Occipital lobe (tissue), 3 donors: ENCODE measurements at places on chromosomes 7 and 10. TPM values are rescaled to one million over a fixed set of nuclear protein-coding genes. Genes with fewer than 3 reads are reported as not detected.

A1CF gene
- not detected for total RNA-seq

LLCFC1 gene
- not detected for total RNA-seq

HOXA3 gene
- not detected for total RNA-seq

CPA2 gene
- total RNA-seq: not detected

INMT gene
- 0.16 TPM for total RNA-seq

ACTR3C gene
- total RNA-seq: 7.3 TPM

SEPTIN7 gene
- total RNA-seq: 370 TPM

EPHB4 gene
- total RNA-seq: 8.4 TPM

UPK3B gene
- total RNA-seq: not detected

MYH16 gene
- not detected for total RNA-seq

CH25H gene
- total RNA-seq: 0.78 TPM

AZGP1 gene
- not detected for total RNA-seq

TUBB8 gene
- total RNA-seq: not detected

AIFM2 gene
- total RNA-seq: 5.5 TPM

AVPI1 gene
- 1.1 TPM for total RNA-seq

PON1 gene
- total RNA-seq: not detected

HABP2 gene
- 0.31 TPM for total RNA-seq

ATOH7 gene
- 1.4 TPM for total RNA-seq

FGL2 gene
- 3.4 TPM for total RNA-seq

SEMA3E gene
- total RNA-seq: 22.9 TPM

OR2A5 gene
- total RNA-seq: not detected

ZNF488 gene
- total RNA-seq: 1.9 TPM

TYW1B gene
- 1.9 TPM for total RNA-seq

OR2A42 gene
- not detected for total RNA-seq

SLC18A3 gene
- not detected for total RNA-seq

SORCS1 gene
- 40.6 TPM for total RNA-seq

NFE2L3 gene
- total RNA-seq: 19.2 TPM

DHTKD1 gene
- 65.4 TPM for total RNA-seq

ST8SIA6 gene
- total RNA-seq: 16.2 TPM

GLI3 gene
- total RNA-seq: 4.1 TPM

SPDYE1 gene
- not detected for total RNA-seq

SPAM1 gene
- not detected for total RNA-seq

THSD7A gene
- total RNA-seq: 41.0 TPM

CCDC6 gene
- 32.3 TPM for total RNA-seq

ZNF503 gene
- total RNA-seq: 1.1 TPM

DNAJB6 gene
- total RNA-seq: 179 TPM
